ENCODE measurements at places on chromosomes 5 and 9. TPM values are rescaled to one million over a fixed set of nuclear protein-coding genes. Genes with fewer than 3 reads are reported as not detected.
A peak's percentile ranks its signal among the peaks of the same experiment; 100 is the strongest.

- no peak for DNase-seq
These were observed 488.6 kb upstream of the TRPC7 start for GRCh38 chr5:136853971-136854370.

The GNPDA1 gene
- 67.1 TPM for total RNA-seq

The PCDHA13 gene
- 0.26 TPM for total RNA-seq

The C9orf152 gene
- total RNA-seq: under 0.01 TPM

- DNase-seq: no peak
These were observed 418.6 kb upstream of the RIOK2 start for GRCh38 chr5:97601651-97602050.

DNA sequence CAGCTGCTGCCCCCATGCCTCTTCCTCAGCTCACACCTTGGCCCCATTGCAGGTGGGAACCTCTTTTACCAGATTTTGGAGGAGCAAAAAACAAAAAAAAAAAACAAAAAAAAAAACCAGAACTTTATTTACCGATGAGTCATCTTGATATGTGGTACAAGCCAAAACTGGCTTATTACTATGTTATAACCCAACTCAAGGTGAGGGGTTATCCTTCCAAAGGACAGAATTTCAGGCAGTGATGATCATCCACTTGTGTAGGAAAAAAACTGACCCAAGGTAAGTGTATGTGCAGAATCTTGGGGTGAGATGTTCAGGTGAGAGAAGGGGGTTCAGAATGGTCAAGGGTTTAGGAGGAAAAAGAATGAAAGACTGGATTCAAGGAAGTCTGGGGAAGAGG is 142.6 kb upstream of the FST start:
- peak; percentile 77 for DNase-seq

The TYRP1 gene
- total RNA-seq: not detected

DNA sequence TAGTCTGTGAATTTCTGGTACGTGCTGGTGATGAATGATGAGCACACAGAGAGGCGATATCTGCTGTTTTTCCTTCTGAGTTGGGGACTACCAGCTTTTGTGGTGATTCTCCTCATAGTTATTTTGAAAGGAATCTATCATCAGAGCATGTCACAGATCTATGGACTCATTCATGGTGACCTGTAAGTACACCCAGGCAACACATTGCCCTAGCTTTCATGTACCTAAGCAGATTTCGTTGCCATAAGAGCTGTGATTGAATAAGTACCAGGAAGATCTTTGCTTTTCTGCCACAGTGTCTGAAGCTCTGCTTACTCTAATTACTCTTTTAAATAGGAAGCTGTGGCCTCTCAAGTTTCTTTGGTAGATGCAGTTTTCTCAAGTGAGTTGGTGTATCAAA is 397.8 kb downstream of the ARRDC3 start:
- no peak for DNase-seq

- DNase-seq: no peak
These were observed 79.2 kb upstream of the HSPA9 start for GRCh38 chr5:138654281-138654867.

GRCh38 chr5:148583421-148583965 is 70.8 kb downstream of the HTR4 start:
- DNase-seq: peak; percentile 12

- no peak for DNase-seq
These were observed 41.0 kb downstream of the AOPEP start for GRCh38 chr9:94767331-94768072.

- DNase-seq: no peak
These were observed 76.8 kb downstream of the CAMSAP1 start for GRCh38 chr9:135830496-135830895.

GRCh38 chr5:108726446-108727235 is 21.1 kb upstream of the FER start:
- DNase-seq: peak; percentile 83

The CD74 gene
- 3.8 TPM for total RNA-seq

DNA sequence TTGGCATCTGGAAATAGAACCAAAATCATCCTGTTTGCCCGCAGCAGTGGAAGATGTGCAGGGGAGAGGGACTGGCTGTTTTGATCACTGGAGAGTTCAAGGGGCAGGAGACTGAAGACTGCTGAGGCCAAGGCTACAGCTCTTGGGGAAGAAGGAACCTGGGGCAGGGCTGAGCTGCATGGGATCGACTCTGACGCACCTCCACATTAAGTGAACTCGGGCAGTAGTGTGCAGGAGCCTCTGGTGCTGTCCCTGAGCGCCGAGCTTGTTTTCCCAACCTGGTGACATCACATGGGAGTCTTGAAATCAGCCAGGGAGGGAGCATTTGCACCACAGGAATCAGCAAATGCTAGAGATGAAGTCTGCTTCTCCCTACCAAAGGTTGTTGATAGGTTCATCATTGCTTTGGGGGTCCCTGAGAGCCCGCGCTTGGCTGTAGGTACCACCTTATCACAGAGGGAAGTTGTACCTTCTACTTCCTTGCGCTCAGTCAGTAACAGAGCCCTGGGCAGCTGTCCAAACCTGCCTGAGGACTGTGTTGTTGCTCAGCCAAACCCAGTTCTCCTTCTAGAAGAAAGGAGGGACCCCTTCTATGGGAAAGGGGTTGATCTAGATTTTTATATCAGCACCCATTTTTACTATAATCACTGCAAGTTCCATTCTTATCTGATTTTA is 52.3 kb upstream of the CTSL start:
- DNase-seq: no peak

The ELL2 gene
- total RNA-seq: 76.3 TPM

GRCh38 chr5:96871027-96871399 is 5.3 kb upstream of the ERAP2 start:
- no peak for DNase-seq

The C5orf52 gene
- total RNA-seq: not detected

- peak; percentile 48 for DNase-seq
These were observed 79.8 kb downstream of the MROH2B start for GRCh38 chr5:40991168-40991980.

DNA sequence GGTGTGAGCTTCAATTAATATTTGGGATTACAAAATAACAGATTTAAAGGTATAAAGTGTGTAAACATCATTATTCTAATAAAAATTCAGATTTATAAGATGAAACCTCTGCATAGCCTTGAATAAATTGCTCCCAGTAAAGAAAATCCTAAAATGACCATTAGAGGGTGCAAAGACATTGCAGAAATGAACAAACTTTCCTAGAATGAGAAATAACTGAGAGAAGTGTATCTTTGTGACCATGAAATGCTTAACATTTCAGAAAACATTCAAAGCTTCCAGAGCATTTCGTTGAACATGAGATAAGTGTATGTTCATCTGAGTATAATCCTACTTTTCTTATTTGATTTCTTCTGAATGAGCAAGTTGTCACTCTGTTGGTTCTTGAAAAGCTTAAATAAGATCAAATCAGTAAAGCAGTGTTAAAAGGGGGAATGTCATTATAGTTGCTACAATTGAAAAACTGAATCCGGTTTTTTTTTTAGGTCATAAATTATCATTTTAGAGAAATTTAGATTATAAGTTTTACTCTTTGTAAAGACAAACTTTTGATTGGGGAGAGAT is 24.7 kb upstream of the NUDT12 start:
- peak; percentile 41 for DNase-seq

DNA sequence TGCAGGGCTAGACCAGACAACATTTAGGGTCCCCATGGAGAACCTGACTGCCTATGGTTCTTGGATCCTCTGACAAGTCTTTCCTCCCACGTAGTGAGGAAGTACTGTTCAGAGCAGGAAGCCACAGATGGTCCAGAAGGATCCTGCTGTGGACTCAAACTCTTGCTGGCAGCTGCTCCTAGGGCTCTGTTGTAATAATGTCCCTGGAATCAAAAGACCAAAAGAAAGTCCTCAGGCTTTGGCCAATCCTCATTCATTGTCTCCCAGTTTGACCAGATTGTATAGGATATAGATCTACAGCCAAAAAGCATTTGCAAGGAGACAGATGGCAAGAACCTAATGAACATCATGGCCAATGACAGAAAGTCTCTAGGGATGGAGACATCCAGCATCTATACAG is 53.9 kb downstream of the SEMA6A start:
- no peak for DNase-seq

DNA sequence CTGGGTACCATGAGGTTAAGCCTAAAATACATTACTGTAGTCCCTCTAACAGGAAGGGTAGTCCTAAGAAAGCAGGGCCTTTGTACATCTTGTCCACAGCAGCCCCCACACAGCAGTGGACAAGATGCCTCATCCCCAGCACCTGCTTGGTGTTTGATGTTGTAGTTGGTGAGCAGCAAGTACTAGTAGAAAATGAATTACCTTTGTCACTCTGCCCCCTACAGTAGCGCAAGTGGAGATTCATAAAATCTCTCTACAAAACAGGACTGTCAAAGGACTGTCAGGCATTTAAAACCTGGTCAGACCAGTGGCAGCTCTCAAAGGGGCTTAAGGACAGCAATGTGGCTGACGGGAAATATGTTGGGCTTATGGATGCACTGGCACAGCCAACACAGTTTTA is 122.5 kb downstream of the TMEM174 start:
- DNase-seq: no peak

GRCh38 chr5:132094393-132095076 is 20.9 kb downstream of the CSF2 start:
- peak; percentile 94 for DNase-seq

DNA sequence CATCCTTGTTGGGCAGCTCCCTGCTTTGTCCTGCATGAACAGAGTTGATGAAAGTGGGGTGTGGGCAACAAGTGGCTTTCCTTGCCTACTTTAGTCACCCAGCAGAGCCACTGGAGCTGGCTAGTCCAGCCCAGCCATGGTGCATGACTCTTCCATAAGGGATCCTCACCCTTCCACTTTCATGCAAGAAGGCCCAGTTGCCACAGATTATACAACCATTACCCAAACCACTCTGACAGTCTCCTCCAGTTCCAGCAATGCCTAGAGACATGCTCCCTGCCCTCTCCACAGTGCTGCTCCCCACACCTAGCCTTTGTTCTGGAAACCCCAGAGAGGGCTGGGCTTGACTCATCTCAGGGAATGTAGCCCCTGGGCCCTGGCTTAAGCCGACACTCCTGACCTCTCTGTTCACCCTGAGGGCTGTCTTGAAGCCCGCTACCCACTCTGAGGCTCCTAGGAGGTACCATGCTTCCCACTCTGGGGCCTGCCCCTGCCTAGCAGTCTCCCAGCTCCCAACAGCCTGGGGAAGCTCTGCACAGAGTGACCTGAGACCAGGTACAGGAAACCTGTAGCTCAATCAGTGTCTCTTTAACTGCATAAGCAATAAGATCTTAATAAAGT is 3.9 kb downstream of the SLC35A4 start:
- DNase-seq: no peak

- no peak for DNase-seq
These were observed 56.2 kb downstream of the CNTLN start for GRCh38 chr9:17191082-17191481.

DNA sequence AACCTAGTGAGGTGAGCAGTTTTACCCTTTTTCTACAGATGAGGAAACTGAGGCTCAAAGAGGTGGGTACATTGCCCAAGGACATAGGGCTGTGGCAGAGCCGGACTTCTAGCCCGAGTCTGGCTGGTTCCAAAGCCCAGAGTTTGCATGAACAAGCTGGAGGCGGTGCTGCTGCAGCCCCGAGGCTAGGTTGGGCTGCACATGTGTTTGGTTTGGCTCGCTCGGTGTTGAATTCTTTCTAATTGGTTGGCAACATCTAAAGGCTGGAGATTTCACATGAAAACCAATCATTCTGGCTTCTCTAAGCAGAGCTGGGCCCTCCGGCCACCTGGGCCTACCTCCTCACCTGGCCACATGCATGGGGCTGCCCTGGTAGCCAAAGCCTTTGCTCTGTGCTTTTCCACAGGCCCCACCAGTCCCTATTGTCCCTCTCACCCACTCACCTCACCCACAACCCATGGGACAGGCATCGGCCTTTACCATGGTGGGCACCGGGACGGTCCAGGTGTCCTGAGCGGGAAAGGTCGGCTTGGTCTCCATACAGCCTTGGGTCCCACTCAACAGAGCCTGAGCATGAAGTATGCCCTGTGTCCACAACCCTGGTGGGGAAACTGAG is 262.3 kb downstream of the NSG2 start:
- no peak for DNase-seq

Measured in bronchial epithelial cell (primary cell).